ENCODE measurements at places on chromosomes 7 and 10.
A peak's percentile ranks its signal among the peaks of the same experiment; 100 is the strongest.

DNA sequence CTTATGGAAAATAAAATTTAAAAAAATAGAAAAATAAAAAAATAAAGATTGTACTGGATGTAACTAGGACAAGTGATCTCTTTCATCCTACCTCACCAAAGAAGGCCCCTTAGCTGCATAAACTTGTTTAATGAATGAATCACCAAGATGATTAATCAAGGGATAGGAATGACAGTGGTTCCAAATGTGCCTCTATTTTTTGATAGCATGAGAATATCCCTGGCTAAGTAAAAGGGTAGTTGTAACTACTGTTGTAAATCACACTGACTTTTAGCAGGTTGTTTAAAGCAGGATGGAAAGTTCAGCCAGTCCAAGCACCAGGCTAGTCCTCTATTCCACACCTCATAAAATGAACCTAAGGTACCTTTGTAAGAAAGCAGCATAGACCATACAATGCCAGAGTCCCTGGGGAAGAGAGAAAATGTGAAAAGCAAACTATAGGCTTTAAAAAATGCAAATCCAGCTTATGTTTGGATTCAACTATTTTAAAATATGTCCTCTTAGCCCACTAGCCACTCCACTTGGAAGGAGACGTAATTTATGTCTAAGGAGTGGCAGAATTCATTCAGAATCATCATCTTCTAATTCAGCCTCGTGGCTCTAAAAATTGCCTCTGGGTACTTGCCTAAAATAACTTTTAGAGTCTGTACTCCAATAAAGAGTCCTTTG is 126.8 kb downstream of the SKIDA1 start:
- DNase-seq: no peak

DNA sequence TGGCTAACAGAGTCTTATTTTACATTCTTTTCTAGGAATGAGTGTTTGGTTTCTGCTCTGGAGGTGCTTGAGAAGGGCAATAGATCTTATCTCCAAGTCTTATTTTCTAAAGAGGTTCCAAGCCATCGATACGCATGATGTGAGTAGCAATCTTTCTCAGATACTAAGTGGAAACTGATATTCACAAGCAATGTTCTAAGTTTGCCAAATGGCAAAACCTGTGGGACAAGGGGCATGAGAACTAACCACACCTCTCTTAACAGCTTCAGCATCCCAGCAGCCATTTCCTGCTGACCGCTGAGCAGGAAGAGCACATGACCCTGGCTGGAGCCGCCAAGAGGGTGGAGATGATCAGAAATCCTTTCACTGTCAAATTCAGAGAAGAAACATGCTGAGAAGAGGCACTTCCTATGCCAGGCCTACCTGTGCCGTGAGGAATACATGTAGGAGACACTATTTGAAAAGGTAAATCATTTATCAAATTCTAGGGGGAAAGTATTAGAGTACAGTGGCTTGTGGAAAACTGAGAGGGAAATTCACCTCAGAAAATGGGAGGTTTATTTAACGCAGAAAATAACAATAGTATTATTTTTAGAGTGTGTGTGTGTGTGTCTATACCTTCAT is 35.2 kb downstream of the CCDC71L start:
- DNase-seq: no peak

DNA sequence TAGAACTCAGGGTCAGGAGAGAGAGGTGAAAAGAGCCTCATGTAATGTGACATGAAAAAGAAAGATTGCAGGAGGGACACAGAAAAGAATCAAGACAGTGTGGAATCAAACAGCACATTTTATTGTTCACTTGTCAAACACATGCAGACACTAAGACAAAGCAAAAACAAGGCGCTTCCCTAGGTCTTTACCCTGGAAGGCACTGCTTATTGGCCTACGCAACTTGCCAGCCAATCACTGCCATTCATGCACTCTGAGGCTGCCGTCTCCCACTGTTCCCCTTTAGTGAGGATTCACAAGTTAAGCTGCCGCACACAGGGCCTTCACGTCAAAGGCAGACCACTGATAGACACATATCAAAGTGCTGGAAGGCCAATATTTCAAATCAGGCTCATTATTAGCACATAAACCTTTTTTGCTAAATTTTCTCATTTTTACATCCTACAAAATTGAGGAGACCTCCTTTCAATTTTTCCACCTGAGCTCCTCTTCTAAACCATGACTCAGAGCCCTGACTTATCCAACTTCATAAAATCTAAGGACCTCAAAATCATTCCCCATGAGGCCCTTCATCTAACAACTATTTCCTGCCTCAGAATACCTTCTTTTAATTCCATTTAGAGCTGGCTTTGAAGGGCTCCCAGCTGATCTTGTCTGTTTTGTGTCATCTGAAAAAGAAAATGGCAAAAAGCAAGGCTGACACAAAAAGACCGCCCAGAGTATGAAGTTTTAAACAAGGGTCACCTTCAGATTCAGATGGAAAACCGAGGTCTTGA is 149.4 kb downstream of the CHCHD3 start:
- DNase-seq: no peak

GRCh38 chr10:133618851-133619250 is 7.7 kb downstream of the FRG2B start:
- no peak for DNase-seq

- peak; percentile 11 for DNase-seq
Measured at GRCh38 chr10:8444630-8445029, 390.1 kb downstream of the GATA3 start.

DNA sequence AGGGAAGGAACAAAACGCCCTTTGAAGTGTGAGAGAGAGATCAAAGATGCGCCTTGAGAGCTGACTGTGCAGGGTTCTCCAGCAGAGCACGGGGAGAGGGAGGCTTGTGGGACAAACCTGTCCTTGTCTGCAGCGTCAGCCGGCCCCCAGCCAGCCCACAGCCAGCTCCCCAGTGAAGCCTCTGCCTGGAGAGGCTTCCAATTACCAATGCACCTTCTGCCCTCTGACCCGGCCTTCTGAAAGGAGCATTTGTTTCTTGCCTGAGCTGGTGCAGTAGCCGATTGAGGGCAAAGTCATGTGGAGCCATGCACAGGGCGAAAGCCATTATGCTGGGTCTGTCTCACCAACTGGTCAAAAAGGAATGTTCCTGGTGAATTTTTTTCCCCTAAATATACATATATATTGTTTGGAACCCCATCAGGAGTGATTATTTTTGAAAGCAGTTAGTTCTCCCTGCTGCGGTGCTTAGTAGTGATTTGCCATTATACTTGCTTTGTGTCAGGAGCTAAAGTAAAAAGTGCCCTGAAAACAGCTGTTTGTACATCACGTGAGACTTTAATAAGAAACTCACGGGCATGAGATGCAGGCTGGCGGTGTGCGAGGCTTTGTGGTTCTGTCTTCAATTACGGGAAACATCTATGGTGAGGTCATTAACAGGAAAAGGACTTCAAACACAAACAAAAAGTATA is 268.6 kb downstream of the KLF6 start:
- DNase-seq: no peak

- no peak for DNase-seq
Measured at GRCh38 chr10:34205452-34205851, 609.6 kb downstream of the PARD3 start.

DNA sequence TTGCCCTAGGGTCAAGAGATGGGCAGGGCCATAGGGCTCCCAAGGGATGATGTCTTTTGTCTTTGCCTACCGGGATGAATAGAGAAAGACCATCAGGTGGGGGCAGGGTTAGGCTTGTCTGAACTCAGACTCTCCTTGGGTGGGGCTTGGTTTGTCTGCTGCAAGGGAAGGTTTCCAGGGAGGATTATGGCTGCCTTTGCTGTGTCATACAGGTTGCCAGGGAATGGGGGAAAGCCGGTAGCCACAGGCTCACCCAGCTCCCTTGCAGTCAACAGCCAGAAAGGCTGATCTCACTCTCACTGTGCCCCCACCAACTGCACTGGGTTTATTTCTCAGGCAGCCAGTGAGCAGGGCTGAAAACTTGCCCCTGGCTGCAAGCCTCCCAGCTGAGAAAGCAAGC is 253.2 kb downstream of the POLR1F start:
- no peak for DNase-seq

DNA sequence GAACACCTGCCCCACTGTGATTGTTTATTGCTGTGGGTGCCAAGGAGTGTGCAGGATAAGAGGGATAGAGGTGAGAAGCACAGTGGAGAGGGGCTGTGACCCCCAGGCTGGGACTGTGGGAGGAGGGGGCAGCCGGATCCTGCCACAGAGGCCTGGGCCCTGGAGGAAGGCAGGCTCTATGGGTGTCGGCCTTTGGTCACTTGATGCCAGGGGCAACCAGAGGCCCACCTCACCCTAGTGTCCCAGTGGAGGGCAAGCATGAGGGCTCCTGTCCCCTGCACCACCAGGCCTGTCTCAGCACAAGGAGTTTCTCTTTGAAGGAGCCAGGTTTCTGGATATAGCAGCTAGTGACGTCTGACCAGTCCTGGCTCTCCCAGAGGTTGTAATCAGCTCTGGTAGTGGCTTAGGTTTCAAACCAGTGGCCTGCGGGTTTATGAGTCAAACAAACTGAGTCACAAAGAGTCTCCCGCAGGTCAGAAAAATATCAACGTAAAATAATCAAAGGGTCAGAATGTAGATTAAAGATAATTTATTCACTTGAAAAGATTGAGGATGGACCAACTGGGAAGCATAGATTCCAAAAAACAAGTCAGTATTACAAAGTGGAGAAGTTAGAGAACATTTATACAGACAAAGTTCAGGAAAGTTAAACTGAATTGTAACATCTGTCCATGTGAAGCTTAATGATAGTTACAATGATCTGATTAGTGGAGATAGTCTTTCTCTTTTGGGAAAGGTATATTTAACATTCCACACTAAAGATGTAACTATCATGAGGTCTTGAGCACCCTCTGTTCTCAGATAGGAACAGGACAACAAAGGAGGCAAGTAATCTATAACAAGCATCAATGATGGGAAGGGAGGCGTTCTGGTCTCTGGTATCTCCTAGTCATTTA is 37.2 kb upstream of the ZNF488 start:
- no peak for DNase-seq

GRCh38 chr10:71837098-71837827 is 13.8 kb downstream of the PSAP start:
- DNase-seq: no peak

DNA sequence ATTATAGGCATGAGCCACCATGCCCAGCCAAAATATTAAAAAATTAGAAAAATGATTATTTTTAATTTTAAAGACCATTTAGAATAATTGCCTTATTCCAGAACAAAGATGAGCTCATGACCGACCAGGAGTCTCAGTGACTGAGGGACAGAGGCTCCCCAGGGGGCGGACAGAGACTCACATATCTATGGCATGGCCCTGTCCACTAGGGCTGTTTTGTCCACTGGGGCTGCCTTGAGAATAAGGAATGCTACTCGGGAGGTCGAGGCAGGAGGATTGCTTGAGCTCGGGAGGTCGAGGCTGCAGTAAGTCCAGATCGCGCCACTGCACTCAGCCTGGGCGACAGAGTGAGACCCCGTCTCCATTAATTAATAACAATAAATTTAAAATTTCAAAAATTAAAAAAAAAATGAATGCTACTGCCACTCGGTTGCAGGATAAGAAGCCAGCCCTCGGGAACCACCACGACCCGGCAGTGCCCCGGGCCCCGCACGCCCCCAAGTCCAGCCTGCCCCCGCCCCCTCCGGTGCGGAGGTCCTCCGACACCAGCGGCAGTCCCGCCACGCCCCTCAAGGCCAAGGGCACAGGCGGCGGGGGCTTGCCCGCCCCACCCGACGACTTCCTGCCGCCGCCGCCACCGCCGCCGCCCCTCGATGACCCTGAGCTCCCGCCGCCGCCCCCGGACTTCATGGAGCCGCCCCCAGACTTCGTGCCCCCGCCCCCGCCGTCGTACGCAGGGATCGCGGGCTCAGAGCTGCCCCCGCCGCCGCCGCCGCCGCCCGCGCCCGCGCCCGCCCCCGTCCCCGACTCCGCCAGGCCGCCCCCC is 128.6 kb downstream of the APBB1IP start:
- DNase-seq: no peak

GRCh38 chr10:51439645-51440044 is 259.8 kb downstream of the CSTF2T start:
- DNase-seq: no peak

- DNase-seq: no peak
Measured at GRCh38 chr7:84970670-84971069, 216.2 kb downstream of the SEMA3D start.

DNA sequence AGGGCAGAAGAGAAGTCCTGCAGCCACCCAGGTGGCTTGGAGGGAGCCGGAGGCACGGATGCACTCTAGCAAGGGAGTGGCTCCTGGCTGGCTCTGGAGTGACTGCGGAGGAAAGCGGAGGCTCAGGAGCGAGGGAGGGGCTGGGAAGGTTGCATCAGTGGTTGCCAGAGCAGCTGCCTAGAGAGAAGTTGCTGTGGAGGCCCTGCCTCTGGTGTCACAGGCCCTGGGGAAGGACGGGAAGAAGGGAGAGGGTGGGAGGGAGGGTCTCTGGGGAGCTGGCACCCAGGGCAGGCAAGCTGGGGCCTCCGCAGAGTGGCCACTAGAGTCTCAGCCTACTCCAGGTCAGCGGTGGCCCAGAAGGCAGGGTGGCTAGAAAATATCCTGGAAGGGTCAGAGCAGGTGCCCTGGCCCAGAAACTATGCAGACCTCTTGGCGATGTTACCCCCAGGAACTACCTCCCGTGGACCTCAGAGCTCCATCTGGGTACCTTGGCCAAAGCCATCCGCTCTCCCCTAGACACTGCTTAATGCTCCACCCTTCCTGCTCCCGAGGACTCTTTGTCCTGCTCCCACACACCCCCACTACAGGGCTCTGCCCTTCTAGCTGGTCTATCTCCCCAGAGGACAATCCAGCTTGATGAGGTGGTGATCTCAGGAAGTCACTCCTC is 164.3 kb downstream of the NRF1 start:
- DNase-seq: no peak

DNA sequence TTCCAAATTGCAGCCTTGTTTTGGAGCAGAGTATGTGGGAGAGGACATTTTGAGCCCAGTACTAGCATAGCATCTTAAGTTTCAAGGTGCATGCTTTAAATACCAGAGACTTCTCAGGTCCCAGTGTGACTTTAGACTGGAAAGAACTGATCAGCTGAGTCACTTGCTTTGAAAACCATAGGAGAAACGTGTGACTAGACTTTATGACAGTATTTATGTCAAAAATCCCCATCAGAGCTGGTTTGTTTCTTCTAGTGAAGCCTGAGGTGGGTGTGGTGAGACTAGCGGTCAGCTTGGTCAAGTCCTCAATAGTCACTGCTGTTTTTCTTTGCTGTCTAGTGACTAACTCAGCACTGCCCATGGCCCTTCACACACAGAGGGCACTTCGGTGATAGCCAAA is 724.2 kb downstream of the GATA3 start:
- no peak for DNase-seq

DNA sequence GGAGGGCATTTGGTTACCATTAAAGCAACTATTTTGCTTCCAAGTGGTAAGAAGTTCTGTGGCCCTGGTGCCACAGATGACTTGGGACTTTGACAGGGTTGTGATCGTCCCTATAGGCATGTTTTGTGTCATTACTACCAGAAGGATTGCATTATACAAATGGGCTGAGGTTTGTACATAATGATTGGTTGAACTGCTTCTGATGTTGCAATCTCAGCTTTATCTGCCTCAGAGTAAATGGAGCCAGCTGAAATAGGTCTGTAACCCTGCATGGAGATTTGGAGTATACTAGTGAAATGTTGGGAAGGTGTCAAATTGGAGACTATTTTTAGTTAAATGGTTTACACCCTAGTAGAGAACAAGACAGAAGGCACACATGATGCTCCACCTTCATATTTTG is 46.1 kb upstream of the SEPTIN7 start:
- no peak for DNase-seq
